ENCODE measurements at places on chromosomes 1 and 21.

DNA sequence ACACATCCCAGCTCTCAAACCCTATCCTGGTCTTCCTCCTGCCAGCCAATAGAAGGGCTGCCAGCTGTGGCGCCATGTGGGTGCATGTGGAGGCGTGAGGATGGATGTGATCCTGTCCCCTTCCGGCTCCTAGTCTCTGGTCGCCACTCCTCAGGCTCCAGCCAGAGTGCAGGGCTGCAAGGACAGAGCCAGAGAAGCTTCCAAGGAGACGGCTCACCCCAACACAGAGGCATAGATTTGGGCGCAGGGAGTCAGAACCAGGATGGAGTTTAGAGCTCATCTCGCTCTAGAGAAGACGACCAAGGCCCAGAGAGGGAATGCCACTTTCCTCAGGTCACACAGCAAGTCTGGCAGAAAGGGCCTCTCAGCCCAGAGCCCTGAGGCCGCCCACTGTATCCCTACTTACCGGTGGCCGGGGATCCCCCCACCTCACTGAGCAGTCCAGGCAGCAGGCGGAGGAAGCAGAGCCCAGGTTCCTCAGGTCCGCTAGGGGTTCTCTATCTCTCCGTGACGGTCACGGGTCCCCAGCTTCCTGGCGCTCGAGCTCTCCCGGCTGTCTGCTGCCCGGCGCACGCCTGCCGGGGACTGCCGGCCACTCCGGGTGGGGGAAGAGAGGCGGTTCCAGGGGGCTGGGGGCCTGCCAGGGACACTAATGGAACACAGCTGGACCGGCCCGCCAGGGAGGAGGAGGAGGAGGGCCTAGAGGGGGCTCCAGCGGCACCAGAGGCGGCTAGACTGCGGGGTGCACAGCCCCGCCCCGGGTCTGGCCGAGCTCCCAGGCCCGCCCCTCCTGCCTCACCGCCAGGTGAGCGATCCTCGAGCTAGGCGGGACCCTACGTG, at the start of gene COL16A1:
Gene COL16A1 (minus strand): TSS at position 587 of the 840 bp plus-strand sequence. CDS start 1,824 bp downstream, outside the sequence.
- no peak for DNase-seq

DNA sequence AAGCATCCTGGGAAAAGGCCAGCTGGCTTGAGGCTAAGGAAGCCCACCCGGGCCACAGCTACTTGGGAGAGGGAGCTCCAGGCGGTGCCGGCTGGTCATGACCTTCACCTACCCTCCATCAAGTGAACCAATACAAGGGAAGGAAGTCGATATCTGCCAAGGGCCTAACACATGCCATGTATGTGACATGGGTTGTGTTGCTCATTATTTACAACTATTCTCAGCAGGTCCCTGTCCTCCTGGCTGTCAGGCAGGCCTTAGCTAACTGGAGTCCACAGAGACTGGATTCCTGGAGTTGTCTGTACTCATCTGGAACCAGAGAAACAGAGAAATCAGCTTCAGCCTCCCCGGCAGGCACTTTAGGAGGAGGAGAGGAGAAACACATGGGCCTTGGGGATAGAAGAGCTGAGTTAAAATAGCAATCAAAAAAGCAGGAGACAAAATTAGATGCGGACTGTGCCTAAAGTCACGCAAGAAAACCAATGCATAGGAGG, 15.7 kb downstream of the TCEA3 start:
- no peak for DNase-seq

- no peak for DNase-seq
These were observed 594 bp downstream of the HDGF start for GRCh38 chr1:156750711-156751450.

GRCh38 chr1:202034683-202035462, 24.5 kb downstream of the ELF3 start:
- DNase-seq = peak; percentile 83

GRCh38 chr21:17611414-17612022, 1.2 kb downstream of the BTG3 start:
- DNase-seq = no peak

- DNase-seq = no peak
These were observed 90.2 kb downstream of the SPSB1 start for GRCh38 chr1:9382643-9383491.

GRCh38 chr21:42763581-42764442, 110.4 kb downstream of the PDE9A start:
- no peak for DNase-seq

DNA sequence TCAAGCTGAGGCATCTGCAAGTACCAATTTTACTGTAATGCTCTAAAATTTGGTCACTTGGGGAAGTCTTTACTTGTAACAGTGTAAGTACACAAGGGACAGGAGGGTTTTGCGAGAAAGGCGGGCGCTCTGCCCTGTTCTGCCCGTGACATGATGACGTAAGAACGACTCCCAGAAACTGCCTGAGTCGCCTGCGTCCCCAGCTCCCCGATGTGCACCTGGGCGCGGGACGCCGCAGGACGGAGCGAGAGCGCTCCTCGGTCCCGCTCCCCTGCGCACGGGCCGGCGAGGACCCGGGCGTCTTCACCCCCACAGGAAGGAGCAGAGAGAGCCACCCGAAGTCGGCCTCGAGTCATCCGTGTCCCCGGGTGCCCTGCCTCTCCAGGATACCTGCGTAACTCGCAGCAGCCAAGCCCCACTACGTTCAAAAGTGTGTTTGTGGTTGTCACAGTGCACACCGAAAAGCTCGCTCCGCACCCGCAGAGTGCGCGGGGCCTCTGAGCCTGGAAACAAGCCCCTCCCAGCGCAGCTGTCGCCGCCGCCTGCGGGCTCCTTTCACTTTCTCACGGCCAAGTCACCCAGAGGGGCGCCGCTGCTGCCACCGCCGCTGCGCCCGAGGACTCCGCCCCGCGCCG, 3.3 kb upstream of the ZBTB18 start:
- DNase-seq = no peak

DNA sequence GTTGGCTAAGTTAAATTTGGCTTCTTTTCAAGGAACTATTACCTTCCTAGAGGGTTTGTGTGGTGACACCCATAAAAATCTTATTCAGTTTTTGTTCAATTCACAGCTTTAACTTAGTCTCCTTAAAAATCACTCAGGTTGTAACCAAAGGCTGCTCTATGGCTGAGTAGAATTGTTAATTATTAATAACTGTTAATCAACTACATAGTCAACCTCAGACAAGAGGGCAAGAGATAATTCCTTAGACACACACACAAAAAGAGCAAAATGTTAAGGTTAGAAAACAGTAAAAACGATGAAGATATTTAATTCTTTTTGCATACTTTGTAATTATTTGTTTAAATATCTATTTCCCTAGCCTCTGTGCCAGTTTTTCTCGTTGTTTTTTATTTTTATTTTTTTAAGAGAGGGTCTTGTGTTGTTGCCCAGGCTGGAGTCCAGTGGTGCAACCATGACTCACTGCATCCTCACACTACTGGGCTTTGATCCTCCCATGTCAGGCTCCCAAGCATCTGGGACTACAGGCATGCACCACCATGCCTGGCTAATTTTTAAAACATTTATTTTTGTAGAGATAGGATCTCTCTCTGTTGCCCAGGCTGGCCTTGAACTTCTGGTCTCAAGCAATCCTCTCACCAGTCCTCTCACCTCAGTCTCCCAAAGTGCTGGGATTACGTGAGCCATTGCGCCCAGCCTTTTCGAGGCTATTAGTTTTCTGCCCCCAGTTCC, 215.2 kb downstream of the DISC1 start:
- DNase-seq = no peak

DNA sequence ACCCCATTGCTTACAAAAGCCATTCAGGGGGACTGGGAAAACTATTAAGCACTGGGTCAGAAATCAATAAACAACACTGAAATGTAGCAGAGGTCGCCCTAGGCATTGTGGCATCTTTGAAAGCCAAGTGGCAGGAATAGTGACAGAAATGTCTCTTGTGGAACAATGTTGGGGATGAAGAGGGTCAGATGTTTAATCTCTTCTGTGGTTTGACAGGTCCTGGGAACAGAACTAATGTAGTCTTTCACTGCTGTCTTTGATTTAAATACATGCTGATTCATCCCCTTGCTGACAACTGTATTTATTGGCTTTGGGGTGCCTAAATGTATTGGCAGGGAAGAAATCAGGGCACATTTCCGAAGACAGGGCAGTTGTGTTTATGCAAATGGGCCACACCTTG, 194.8 kb downstream of the ATG4C start:
- DNase-seq = no peak

DNA sequence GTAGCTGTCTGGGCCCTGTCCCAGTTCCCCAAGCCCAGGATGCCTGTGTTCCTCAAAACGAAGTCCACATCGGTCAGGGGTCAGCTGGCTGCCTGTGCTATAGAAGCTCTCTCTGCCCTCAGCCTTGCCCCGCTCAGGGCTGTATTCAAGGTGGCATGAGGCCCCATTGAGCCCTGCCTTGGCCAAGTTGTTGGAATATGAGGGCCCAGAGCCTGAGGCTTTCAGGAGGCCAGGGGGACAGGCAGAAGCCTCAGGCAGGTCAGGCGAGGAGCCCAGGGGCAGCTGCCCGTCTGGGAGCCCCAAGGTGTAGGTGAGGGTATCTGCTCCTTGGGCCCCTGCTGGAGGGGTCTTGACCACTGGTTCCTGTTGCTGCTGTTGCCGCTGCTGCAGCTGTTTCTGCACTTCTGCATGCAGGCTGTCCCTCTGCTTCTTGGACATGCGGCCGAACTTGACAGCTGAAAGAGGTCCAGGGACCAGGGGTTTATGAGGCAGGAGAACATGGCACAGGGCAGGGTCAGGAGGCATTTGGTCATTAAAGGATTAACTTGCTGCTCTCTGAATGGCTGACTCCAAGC, 9.8 kb upstream of the LINGO4 start:
- DNase-seq = no peak

GRCh38 chr1:246200738-246201137, 306.3 kb downstream of the SMYD3 start:
- DNase-seq = no peak

GRCh38 chr1:15391366-15391765, 18.3 kb upstream of the EFHD2 start:
- DNase-seq = no peak

DNA sequence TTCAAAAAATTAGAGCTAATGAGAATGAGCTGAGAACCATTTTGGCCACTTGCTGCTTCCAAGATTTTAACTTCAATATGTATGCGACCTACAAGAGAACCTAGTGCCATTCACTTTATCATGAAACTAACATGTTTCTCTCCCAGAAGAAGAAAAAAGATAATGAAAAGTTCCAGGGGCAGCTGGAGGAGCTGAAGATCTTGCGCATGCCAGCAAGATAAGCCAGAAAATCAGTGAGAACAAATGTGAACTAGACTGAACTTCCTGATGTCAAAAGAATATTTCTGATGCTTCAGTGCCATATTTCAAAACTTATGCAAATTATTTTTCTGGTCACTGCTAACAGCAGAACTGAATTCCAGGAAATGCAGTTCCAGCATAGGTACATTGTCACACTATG, 1265.1 kb downstream of the BRINP3 start:
- no peak for DNase-seq

GRCh38 chr1:56506951-56507491, 72.3 kb downstream of the PLPP3 start:
- DNase-seq = no peak

GRCh38 chr1:209106237-209106741, 477.2 kb upstream of the CAMK1G start:
- no peak for DNase-seq

DNA sequence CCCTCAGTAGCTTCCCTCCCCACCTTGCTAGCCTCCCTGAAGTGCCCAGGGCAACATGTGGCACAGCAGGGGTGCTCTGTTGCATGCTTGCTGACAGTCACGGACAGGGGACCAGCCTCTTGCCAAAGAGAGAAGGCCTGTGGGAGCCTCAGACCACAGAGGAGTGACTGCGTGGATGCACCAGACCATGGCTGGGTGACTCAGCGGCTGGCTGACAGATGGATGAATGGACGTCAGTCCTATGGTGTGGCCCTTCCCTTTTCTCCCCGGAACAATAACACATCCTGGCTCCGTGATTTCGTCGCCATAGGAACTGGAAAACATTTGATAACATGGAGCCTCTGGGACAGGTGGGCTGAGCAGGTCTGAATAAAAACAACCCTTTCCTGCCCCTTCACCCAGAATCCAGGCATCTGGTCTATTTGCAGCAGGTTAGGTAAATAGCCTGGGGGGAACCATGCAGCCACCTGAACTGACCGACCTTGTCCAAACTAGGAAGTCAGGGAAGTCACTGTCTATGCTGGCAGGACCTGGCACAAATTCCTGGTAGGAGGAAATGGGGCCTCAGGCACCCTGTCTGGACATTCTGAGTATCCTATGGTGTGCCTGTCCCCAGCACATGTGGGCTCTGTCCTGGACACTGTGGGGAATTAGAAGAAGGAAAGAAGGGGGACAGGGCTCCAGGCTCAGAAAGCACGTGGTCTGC, 53.3 kb downstream of the NENF start:
- no peak for DNase-seq

DNA sequence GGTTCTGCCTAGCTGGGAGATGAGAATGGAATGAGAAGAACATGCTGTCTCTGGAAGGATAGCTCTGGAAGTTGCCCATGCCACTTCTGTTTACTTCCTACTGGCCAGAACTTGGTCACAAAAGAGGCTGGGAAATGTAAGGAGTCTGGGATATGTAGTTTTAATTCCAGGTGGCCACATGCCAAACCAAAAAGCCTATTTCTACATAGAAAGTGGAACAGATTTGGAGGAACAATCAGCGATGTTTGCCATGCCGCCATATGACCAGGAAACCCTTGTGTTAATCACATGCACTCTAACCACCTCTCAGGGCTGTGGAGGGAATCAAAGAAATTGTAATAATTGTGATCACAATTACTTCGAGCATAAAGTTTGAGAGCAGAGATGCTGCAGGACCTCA, 10.0 kb upstream of the OLIG2 start:
- no peak for DNase-seq

- DNase-seq = no peak
These were observed 52.2 kb upstream of the ARTN start for GRCh38 chr1:43881415-43881814.

DNA sequence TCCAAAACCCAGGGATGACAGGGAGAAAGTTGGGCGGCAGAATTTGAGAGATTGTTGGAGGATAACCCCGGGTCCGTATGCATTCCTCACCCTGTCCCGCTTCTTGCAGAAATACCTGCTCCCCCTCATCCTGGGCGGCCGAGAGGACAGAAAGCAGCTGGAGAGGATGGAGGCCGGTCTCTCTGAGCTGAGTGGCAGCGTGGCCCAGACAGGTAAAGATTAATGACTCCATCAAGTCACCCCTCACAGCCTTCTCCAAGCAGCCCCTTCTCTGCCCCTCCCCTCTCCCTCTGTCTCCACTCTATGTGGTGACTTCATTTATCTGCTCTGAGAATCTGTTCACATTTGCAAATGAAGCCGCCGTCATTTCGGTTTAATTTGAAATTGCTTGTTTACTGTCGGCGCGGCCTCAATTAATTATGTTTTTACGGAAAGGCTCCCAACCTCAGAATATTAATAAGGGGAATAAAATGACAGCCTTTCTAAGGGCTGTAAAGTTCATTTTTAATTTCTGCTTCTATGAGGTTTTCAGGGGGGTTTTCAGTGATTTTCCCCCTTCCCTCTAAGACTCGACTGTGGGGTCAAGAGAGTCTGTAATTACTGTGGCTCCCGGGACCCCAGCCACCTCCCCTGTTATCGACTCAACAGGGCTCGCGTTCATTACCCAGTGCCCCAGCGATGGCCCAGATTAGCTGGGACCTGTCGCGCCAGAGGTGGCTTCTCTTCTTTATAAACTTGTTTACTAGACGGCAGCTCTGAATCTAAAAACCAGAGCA, 148.3 kb downstream of the PEX14 start:
- no peak for DNase-seq

GRCh38 chr1:159892944-159893343, 7.0 kb downstream of the CFAP45 start:
- no peak for DNase-seq

Data from NCI-H510A (cell line).